Lung microvascular endothelial cell (primary cell): ENCODE measurements at places on chromosomes 3 and 15. TPM values are rescaled to one million over a fixed set of nuclear protein-coding genes. Genes with fewer than 3 reads are reported as not detected.
A peak's percentile ranks its signal among the peaks of the same experiment; 100 is the strongest.

DNA sequence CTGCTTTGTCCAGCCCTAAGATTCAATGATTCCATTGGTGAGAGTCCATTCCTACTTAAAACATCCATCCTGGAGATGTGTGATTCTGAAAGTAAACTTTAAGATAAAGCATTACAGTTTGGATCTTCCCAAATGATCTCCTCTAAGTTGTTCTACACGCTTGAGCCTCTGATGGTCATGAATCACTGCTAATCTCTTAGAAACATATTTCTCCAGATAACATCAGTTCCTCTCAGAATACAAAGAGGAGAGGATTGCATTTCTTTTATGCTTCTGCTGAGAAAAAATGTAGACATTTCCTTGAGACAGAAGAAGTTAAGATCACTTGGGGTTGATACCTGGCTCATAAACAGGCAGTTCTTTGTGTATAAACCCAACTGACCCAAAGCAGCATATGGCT, 281.2 kb upstream of the DPH6 start:
- peak; percentile 60 for DNase-seq

DNA sequence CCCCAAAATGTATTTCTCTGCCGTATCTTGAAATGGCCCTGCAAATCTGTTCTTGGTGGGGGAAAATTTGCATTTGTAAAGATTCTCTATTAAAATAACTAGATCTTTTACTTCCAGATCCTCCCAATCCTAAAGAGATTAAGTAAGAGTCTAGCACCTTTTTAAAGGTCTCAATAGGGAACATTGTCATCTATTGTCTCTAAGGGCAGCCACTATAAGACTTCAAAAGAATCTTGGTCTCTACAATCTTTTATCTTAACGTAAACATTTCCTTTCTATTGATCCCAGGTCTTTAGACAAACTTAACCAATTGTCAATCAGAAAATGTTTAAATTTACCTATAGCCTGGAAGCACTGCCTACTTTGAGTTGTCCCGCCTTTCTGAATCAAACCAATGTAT, 1313.3 kb downstream of the ROBO2 start:
- no peak for DNase-seq

DNA sequence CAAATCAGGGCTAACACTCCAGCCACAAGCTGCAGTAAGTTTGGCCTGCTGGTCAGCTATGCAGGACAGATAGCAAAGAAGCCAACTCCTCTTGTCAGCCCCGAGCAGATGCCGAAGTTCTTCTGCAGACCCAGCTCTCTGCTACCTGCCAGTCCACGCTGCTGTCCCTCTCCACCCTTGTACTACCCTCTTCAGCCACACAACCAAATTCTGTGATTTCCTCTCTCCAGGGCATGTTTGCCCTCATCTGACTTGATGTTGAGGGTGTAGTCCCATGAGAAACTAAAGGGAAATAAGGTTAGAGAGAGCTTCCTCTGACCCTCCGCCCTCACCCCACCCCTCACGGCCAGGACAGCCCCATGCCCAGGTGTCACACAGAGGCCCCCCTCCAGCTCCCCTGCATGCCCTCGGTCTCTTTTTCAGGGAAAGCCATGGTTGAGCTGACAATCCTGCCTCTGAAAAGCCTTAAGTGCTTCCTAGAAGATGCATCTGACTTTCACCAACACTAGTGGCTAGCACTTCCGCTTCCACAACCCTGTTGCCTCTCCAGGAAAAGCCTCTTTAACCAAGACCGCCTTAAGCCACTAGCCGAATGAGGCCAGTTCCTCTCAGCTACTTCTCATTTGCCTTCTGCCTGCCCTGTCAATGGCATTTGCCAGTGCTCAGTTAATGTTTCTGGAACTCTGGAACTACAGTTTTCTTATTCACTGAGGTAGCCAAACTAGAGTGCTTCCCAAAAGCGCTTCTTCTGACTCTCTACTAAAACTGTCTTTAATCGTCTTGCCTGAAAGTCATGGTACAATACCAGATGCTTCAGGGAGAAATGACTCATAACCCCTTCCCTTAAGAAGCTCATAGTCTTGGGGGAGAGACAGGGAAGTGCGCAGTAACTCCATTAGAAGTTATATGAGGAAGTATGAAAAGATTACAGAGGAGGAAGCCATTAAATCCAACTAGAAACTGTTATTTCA, 300.4 kb upstream of the STT3B start:
- DNase-seq, result peak; percentile 64

DNA sequence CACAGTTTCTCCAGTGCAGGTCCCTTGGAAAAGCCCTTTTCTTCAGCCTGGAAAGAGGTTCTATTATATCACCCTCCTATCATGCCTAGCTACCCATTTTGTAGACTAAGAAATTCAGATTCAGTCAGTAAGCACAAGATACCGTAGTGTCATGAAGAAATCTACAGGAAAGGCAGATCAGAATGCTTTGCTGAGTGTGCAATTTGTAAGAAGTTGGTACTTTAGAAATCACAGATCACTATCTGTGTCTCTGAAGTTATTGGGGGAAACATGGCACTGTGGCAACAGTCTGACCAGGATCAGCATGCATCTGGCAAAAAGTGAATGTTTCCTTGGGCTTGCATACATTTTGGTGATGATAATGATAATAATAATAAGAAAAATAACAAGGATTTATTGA, 531.8 kb downstream of the EPHB1 start:
- no peak for DNase-seq

- peak; percentile 11 for DNase-seq
Measured at GRCh38 chr15:64146885-64147681, 4.4 kb upstream of the SNX22 start.

DNA sequence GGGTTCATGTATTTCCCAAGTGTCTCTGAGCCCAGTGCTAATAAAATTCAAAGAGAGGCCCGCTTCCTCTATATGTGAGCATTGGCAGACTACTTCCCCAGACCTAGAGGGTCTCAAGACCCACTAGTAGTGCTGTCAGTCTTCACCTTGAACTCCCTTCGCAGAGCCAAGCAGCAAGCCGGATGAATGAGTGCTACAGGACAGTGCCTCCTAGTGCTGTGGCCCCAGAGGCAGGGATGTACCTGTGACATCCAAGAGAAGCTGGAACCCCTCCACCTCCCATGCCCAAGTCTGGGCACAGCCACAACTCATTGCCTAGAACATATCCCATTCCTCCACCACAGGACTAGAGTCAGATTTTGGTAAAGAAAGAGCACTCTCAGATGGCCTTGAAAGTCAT, 37.2 kb upstream of the MASP1 start:
- no peak for DNase-seq

GRCh38 chr15:65954289-65954741, 85.0 kb downstream of the RAB11A start:
- peak; percentile 23 for DNase-seq

DNA sequence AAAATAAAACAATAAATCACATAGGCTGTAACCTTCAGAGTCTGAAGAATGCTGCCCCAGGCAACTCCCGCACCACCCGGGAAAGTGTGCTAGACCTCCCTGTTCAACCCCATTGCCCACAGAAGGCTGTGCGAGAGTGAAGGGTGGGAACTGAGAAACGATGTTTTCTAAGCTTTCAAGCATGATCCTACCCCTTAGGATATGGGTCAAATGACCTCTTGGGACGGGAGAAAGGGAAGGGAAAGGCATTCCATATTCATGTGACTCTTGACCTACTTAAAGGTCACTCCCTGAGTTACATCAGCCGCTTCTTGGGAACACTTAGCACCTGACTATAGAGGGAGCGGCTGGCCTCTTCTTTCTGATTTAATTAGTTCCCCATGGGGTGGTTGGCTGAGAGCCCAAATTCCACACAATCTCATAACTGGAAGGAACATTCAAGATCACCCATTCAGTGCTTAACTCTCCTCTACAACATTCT, 114.7 kb upstream of the SLC24A5 start:
- DNase-seq, result no peak

GRCh38 chr3:144437989-144438388, 466.4 kb downstream of the DIPK2A start:
- DNase-seq, result no peak

GRCh38 chr15:78343276-78344060, 3.3 kb downstream of the CRABP1 start:
- DNase-seq, result no peak

- no peak for DNase-seq
Measured at GRCh38 chr3:7562892-7563291, 702.0 kb downstream of the GRM7 start.

DNA sequence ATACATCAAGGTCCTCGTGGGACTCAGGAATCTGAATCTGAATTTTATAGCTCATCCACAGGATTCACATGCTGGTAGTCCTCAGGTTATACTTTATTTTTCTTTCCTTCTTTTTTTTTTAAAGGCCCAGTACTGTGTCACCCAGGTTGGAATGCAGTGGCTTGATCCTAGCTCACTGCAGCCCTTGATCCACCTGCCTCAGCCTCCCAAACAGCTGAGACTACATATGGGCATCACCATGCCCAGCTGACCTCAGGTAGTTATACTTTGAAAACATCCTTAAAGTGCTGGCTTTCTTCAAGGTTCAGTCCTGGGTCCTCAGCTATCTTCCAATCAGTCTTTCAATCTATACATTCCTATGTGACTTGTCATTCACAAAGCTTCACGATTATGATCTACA, 38.2 kb downstream of the SNX4 start:
- DNase-seq, result no peak

DNA sequence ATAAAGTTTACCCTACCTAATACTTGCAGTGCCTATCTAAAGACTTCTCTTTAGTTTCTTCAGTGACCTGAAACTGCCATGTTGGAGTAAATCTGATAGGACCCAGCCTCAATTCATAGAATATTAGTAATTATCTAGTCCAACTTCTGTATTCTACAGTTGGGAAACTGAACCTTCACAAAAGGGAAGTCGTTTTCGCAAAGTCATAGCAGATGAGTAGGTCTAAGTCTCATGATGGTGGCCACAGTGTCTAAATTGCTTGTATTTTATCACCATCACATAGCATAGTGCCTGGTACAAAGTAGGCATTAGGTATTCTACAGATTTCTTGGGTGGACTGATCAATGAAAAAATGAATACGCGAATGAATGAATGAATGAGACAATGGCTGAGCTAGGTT, 8.4 kb downstream of the GMNC start:
- no peak for DNase-seq

DNA sequence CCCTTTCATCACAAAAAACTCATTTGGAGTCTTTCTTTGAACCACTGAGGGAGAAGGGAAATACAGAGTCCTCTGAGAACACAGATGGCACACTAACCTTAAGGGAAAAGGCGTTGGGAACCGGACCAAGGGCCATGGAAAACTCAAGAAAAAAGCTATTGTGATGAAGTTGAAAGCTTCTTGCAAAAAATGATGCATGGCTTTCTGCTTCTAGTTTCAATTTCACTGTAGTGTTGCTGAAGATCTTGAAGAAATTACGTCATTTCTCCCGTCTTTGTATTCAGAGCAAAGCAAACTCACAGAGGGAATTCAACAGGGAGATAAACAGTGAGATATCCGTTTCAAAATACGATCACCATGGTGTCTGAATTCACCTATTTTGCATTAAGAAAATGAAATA, 642.3 kb upstream of the ADAMTS9 start:
- DNase-seq, result no peak

- DNase-seq, result no peak
Measured at GRCh38 chr15:63912061-63912615, 78.4 kb upstream of the HERC1 start.

DNA sequence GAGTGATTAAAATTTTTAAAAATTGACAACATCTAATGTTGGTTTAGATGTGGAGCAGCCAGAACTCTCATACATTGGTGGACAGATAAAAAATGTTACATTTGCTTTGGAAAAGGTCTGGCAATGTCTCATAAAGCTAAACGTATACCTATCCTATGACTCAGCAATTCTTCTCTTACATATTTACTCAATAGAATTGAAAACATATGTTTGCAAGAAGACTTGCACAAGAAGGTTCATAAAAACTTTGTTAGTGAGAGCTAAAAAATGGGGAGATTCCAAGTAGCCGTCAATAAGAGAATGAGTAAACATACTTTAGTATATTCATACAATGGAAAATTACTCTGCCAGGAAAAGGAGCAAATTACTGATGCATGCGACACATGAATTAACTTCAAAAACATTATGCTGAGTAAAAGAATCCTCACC, 30.0 kb downstream of the MASP1 start:
- DNase-seq, result no peak

DNA sequence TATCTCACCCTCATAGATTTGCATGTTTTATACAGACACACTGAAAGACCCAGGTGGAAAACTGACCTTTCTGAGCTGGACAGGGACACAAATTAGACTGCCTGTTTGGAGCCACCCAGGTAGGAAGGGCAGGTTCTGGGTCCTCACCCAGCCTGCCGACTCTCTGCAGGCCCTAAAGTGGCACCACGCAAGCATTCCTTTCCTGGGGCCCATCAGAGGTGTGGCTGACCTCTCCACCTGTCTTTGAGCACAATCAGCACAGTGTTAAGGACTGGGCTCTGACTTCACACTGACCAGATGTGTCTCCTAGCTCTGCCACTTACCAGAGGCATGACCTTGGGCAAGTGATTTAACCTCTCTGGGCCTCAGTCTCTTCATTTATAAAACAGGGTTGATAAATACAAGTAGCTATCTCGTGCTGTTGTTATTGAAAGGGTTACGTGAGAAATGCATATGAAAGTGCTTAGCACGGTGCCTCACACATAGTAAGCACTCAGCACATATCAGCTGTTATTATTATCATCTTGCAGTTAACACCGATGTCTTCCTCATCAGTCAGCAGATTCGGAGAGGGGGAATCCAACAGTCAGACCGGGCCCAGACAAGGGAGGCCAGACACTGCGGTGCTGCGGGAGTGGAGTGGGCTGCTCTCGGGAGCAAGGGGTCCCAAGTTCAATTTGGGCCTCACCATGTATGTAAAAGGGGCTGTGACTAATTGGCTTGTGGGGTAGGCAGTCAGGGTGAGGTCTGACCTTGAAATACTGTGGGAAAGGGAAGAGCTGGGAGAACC, 2.0 kb upstream of the TBC1D2B start:
- no peak for DNase-seq

GRCh38 chr3:67384760-67385397, 269.5 kb downstream of the SUCLG2 start:
- DNase-seq, result peak; percentile 79

GRCh38 chr15:93358166-93359059, 269.4 kb upstream of the RGMA start:
- DNase-seq, result no peak

GRCh38 chr3:10927551-10927950, 65.0 kb upstream of the SLC6A1 start:
- DNase-seq, result no peak

GRCh38 chr15:99476413-99477222, 89.2 kb upstream of the MEF2A start:
- peak; percentile 95 for DNase-seq

GRCh38 chr15:39265261-39265660, 315.6 kb upstream of the THBS1 start:
- DNase-seq, result no peak

The FOXB1 gene
- not detected in 2 replicates for total RNA-seq

The RASGRF1 gene
- 0.65 and 1.8 TPM in 2 replicates for total RNA-seq

The HLTF gene
- 12.6 and 16.5 TPM in 2 replicates for total RNA-seq

The SLC9C1 gene
- under 0.01 TPM in 2 replicates for total RNA-seq

The REC114 gene
- not detected in 2 replicates for total RNA-seq

The RARRES1 gene
- 1.8 and 2.4 TPM in 2 replicates for total RNA-seq

The PPP2R3A gene
- 3.2 and 5.2 TPM in 2 replicates for total RNA-seq

The PTPRG gene
- total RNA-seq, result 5.8 and 16.8 TPM in 2 replicates

The TTLL13 gene
- under 0.01 TPM in 2 replicates for total RNA-seq

The GCSAM gene
- not detected in 2 replicates for total RNA-seq

The GPR27 gene
- not detected in 2 replicates for total RNA-seq

The PP2D1 gene
- not detected in 2 replicates for total RNA-seq

The LYZL4 gene
- total RNA-seq, result not detected in 2 replicates

The TGM5 gene
- not detected in 2 replicates for total RNA-seq

The SENP8 gene
- total RNA-seq, result 1.1 and 1.2 TPM in 2 replicates
